ENCODE measurements at places on chromosomes 7 and 10.
A peak's percentile ranks its signal among the peaks of the same experiment; 100 is the strongest.

GRCh38 chr7:54179321-54180029, 362.7 kb upstream of the VSTM2A start:
- DNase-seq: no peak

DNA sequence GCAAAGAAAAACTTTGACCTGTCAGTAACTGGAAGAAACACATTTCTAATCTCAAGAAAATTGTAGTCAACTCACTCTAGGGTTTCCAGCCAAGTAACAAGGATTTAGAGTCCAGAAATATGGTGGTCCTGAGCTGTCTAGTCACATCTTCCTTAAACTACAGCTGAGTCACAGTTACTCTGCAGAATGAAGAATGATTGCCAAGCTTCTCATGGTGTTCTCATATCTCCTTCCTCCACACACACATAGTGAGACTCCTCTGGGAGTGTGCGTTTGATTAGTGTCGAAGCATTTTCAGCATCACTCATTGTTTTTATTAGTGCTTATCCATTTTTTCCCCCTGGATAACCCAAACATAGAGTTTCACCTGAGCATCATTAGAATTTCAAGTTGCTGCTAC, 93.1 kb upstream of the CXCL12 start:
- no peak for DNase-seq

DNA sequence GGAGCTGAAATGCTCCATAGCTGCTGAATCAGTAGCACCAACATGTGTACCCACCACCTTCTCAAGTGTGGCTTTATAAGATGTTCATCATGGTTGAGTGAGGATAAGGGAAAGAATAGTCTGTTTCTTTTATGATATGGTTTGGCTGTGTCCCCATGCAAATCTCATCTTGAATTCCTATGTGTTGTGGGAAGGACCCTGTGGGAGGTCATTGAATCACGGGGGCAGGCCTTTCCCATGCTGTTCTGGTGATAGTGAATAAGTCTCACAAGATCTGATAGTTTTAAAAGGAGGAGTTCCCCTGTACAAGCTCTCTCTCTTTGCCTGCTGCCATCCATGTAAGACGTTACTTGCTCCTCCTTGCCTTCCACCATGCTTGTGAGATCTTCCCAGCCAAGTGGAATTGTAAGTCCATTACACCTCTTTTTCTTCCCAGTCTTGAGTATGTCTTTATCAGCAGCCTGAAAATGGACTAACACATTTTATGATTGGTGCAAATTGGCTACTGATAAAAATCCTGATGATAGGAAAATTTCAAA, 799.9 kb downstream of the TNS3 start:
- DNase-seq: no peak

- no peak for DNase-seq
Observed at GRCh38 chr7:30799976-30800661, 28.9 kb downstream of the MINDY4 start.

DNA sequence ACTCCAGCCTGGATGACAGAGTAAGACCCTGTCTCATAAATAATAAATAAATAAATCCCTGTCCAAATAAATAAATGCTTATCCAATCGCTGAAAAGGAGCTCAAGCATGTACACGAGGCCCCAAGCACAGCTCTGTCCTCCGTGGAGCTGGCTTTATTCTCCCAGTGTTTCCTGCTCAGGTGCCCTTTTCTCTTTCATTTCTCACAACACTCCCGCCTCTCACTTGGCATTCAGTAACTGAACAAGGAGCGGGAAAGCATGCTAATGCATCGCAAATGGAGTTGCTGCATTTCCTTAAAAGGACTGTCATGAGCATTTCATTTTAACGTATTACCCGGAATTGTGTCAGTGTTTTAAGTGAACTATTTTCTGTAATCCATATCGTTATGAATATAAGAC, 210.9 kb upstream of the C7orf33 start:
- DNase-seq: no peak

- DNase-seq: no peak
Observed at GRCh38 chr10:14282276-14282675, 48.4 kb downstream of the FRMD4A start.

GRCh38 chr7:135341049-135341448, 107.4 kb downstream of the STRA8 start:
- DNase-seq: no peak

DNA sequence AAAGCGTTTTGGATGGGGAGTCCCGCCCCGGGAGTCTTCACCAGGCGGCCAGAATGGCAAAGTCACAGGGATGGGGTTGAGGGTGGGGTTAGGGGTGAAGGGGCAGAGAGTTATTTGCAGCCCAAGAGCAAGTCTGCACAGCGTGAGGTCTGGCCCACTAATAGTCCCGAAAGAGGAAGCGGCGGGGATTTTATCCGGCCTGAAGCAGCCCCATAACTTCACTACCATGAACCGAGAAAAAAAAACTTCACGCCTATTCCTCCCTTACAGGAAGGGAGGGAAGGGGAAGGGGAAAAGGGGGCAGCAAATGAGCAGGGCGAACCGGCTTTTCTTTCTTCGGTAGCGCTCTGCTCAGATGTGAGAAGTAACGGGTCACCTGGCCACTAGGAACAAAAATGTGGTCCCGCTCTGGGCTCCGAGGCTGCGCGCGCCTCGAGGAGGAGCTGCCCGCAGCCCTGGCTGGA, 712 bp downstream of the ITPRIP start:
- DNase-seq: peak; percentile 62

DNA sequence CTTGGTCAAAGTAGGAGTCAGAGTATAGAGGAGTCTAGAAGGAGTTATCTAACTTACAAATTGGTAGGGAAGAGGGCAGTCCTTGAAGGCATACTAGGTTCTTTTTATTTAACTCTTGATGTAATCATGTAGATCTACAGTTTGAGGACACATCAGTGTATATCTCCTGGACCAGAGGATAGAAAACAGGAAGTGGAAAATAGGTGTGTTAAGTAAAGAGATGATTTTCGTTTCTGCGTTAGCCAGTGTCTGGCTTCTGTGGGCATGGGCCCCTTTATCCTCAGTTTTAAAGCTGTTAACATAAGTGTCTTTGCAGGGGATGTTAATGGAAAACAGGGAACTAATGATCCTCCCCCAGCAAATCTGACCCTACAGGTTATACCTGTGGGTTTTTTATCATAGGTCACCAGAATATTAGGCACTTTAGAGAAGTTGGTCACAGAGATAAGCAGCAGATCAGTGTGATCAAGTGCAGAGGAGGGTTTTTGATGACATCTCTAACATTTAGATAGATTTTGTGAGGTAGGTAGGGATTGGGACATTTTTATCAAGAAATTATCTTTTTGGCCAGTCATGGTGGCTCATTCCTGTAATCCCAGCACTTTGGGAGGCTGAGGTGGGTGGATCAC, 58.6 kb upstream of the PRSS1 start:
- no peak for DNase-seq

DNA sequence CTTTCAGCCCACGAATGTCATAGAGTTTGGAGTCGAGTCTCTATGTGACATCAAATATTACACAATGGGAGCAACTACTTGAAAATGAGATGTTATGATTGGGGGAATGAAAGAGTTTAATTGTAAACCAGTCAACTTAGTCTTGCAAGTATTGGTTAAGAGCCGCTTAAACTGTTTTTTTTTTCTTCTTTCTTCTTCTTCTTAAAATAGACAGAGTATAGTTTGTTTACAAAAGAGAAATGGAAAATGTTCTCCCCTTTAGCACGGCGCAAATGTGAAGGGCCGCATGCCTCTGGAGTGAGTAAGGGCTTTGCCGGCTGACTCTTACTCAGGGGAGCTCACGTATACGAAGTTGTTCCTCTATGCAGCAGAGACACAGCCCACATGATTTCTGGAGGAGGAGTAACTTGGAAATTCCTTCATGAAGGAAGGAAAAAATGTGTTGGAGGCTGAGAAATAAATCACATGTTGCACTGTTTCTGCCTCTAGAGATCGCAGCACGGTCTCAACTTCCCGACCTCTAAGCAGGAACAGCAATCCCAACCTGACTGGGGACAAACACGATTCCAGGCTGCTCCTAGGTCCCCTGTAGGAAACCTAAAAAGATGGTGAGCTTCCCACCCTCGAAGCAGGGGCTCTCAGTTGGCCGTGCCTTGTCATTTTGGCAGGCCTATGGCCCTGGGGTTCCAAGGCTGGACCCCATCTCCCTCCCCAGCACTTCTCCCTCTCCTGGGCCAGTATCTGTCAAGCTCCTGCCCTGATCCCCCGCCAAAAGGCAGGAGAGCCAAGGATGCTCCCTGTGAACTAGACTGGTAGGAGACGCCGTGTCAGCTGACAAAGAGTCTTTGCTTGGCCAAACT, 44.8 kb downstream of the MYOF start:
- DNase-seq: peak; percentile 97

- DNase-seq: no peak
Observed at GRCh38 chr10:82922755-82923154, 1047.8 kb downstream of the NRG3 start.

GRCh38 chr7:33692956-33693355, 212.4 kb upstream of the BMPER start:
- DNase-seq: no peak

- DNase-seq: no peak
Observed at GRCh38 chr7:44471850-44472249, 18.6 kb downstream of the NUDCD3 start.
